Cardiac muscle cell (in vitro differentiated cells and primary cell): ENCODE measurements at places on chromosomes 7 and 10. TPM values are rescaled to one million over a fixed set of nuclear protein-coding genes. Genes with fewer than 3 reads are reported as not detected.
A peak's percentile ranks its signal among the peaks of the same experiment; 100 is the strongest.

The CHAT gene
- total RNA-seq: not detected in 2 replicates

The ITIH5 gene
- 0.11 and 0.60 TPM in 2 replicates for total RNA-seq

The MMP21 gene
- total RNA-seq: 0.32 TPM in 1 of 2 replicates, not detected in the other

GRCh38 chr10:76051007-76051936 lies 619.8 kb downstream of the LRMDA start:
- DNase-seq: peak; percentile 89
- no peaks in the 10 kb centered on the region for H3K36me3 ChIP-seq
- H3K4me3 ChIP-seq: no peak overlapping the region
- H3K27ac ChIP-seq: peak overlapping the region; percentile 91
- no peaks in the 10 kb centered on the region for H3K27me3 ChIP-seq

DNA sequence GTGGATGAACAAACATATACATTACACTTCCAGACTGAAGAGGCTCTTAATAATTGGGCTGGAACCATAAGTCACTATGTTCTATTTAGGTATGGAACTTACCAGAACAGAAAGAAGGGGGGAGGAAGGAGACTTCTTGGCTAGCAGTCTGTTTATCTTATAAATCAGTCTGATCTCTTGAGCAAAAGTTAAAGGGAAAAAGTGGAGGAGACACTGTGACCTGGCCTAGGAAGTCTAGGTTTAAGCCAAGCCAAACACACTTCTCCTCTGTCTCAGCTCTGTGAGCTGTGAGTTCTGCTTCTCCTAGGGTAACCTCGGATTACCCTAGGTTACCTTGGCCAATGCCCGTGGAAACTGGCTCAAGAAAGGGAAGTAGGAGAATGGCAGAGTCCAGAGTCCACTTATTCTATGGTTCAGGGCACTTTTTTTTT lies 95.2 kb downstream of the PFKFB3 start:
- H3K27me3 ChIP-seq: no peaks in the 10 kb centered on the region
- H3K27ac ChIP-seq: no peak overlapping the region
- no peak overlapping the region for H3K4me3 ChIP-seq
- DNase-seq: no peak
- H3K4me1 ChIP-seq: peaks cover 18% of the 10 kb centered on the region
